D721Med (cell line): ENCODE measurements at places on chromosomes 12 and 14.

DNA sequence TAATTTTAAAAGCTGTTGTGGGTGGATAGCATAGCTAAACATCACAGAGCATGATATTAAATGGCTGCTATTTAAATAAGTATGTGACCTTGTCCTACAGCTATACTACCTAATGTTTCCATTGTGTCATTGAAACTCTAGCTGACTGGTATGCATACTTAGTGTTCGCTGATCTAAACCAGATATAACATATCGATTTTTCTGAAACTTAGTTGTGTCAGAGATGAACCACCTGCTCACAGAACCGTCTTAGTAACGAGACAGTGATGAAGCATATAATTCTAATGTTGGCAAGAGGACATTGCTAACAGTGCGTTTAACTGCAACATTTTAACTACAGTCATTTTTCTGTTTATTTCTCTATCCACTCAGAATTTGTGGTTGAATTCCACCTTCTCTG, 36.1 kb upstream of the NUAK1 start:
- DNase-seq = no peak

- DNase-seq = no peak
These were observed 49.1 kb upstream of the KCNH3 start for GRCh38 chr12:49489720-49490119.

DNA sequence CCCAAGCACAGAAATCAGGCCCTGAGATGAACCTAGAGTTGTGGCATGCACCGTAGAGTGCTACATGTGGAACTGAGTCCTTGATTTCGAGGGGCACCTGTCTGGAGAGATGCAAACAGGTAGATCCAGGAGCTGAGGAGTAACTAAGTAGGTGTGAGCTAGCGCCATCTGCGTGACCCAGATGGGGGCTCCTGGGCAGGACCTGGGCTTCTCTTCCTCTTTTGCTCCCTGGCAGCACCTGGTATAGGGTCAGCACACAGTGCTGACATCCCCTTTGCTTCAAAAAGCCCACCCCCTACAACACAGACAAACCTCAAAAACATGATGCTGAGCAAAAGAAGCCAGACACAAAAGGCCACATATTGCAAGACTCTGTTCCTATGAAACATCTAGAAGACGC, 65.8 kb downstream of the PITPNM2 start:
- no peak for DNase-seq

DNA sequence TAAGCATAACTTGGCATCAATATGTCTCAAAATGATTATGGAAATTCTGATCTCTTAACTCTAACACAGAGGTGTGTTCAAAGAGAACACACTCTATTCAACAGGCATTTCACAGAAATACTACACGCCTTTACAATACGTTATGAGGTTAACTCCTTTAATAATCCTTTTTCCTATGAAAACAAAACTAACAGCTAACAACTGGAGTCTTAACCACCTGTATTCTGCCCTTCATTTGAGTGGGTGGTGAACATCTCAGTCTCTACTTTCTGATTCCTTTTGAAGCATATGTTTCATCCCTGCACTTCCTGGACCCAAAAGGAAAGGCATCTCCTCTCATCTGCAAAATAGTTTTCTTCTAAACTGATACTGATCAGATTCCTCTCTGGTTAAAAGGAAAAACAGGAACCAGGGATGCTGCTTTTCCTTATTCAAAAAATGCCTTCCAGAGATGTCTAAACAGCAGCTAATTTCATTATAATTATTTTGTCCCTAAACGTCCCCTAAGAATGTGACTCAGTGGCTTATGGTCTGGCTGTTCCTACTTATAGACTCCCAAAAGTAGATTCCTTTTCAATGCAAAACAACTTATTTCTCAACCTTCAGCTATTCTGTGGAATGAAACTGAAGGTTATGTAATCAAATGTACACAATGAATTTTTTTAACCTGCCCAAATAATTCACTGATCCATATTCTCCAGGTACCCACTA, 24.1 kb downstream of the ITPR2 start:
- DNase-seq = no peak

DNA sequence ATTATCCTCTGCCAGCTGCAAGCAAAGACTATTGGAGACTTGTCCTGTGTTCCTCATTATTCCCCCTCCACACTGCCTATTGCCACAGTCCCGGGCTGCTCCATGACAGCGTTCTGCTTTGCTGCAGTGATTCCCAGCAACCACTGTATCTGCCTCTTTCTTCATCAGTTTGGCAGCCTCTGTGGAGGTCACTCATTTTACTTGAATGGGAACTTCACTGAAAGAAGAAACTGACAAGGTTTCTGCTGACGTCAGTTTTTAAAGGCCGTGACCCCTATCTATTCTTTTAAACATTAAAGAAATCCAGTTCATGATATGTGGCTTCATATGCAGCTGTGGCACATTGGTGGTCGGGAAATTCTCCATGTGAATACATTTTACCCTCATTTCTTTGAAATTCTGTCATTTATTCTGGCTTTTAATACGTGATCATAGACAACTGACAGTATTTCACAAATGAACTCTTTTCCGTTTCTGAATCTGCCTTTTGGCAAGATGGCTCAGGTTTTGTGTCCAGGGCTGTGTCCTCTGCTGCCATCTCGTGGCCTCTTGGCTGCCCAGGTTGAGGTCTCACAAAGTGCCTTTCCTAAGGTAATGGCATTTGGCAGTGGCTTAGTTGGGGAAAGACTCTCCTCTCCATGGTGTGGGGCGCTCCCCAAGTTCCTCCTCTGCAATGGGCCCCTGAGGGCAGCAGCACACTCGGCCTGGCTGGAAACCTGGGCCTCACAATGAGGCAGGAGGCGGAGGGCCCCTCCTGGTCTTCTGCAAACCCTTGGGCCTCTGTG, 5.8 kb downstream of the TMEM253 start:
- no peak for DNase-seq

DNA sequence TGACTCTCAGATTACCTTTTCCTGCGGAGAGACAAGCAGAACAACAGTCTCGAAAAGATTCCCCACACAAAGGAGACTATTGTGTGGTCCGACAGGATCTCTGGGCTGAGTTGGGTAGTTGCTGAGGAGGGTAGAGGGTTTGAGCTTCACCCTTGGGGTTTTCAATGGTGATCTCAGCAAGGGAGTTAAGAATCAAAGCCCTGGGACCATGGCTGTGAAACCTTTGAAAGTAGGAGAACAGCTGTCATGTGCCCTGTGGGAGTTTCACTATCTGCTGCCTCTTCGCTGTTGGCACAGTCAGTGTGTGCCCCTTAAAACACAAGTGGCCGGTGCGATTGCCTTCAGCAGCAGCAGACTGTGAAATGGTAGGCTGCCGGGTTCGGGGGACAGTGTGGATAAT, 14.2 kb upstream of the PLEK2 start:
- no peak for DNase-seq

DNA sequence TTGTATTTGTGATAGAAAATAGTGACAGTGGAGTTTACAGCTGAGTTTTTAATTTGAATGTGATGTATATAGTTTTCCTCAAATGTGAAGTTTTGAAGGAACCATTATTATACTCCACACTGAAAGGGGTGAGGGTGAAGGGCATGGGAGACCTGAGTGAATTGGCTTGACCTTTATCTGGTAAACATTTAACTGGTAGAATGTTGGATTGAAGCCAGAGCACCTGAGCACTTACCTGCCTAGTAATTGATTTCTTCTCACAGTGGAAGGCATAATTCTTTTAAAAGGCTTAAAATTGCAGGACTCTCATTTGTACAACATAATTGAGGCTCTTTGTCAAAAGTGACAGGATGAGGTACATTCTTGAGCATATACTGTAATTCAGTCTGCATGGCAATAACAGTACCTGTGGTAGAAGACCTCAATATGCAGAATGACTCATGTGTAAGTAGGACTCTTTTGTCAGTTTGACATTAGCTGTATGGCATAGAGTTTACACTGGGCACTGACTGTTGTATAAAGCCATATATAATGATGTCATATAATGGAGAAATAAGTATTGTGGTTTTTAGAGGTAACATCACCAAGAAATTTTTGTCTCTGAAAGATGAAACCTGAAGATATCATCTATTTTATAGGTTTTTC, 309.6 kb downstream of the TMTC2 start:
- no peak for DNase-seq

- DNase-seq = no peak
These were observed 319.0 kb upstream of the RTL1 start for GRCh38 chr14:101222362-101223070.

- no peak for DNase-seq
These were observed 65.5 kb downstream of the RASSF3 start for GRCh38 chr12:64675795-64676194.

DNA sequence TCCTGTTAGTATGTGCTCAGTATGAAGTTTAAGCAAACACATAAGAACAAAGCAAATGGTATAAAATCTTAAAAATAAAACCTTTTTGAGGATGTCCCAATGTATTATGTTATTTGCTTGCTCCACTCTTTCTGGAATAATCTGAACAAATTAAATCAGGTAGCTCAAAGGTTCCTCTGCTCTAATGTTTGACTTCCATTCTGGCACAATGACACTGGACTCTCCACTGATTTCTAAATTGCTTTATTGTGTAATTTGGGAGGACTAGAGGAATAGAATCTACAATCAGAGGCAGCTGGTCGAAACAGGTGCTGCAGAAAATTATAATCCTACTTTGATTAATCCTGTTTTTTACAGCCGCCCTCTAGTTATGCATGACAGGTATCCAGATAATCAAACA, 523.7 kb upstream of the FOXG1 start:
- no peak for DNase-seq

GRCh38 chr12:132236930-132237771, 92.2 kb downstream of the GALNT9 start:
- DNase-seq = no peak
